Hematopoietic multipotent progenitor cell treated with erythropoietin and hydrocortisone succinate and interleukin-3 and kit ligand, for 8 days (in vitro differentiated cells): ENCODE measurements at places on chromosomes 4 and X.

- peak; percentile 77 for DNase-seq
Observed at GRCh38 chrX:47662144-47662657, 3.2 kb upstream of the UXT start.

DNA sequence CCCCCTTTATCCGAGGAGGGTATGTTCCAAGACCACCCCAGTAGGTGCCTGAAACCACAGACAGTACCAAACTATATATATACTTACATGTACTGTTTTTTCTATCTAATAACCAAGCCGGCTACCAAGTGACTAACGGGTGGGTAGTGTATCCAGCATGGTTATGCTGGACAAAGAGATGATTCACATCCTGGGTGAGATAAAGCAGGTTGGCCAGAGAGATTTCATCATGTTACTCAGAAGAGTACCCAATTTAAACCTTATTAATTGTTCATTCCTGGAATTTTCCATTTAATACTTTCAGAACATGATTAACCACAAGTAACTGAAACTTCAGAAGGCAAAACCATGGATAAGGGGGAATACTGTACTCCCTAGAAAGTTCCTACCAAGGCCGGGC lies 46.5 kb downstream of the RFC1 start:
- DNase-seq = peak; percentile 70

GRCh38 chr4:117134386-117134785 lies 49.0 kb upstream of the TRAM1L1 start:
- DNase-seq = peak; percentile 18

- no peak for DNase-seq
Observed at GRCh38 chr4:11791797-11792196, 363.1 kb upstream of the HS3ST1 start.

DNA sequence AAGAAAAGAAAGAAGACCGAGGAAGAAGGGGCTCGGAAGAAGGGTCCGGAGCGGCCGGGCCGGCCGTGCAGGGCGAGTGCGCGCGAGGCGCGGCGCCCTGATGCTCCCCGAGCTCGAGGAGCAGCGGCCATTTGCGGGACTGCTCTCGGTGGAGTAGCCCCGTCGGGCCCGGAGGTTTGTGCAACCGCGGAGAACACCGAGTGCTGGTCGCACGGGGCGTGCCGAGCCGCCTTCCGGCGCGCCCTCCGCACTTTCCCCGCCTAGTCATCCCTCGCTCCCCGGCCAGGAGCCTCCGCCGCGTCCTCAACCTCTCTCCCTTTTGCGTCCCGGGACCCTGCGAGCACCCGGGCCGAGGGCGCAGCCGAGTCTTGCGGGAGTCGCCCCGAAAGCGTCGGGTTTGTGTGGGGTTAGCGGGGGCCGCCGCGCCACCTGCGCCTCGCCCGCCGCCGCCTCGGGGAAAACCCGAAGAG lies 127.4 kb downstream of the LAS1L start:
- no peak for DNase-seq

DNA sequence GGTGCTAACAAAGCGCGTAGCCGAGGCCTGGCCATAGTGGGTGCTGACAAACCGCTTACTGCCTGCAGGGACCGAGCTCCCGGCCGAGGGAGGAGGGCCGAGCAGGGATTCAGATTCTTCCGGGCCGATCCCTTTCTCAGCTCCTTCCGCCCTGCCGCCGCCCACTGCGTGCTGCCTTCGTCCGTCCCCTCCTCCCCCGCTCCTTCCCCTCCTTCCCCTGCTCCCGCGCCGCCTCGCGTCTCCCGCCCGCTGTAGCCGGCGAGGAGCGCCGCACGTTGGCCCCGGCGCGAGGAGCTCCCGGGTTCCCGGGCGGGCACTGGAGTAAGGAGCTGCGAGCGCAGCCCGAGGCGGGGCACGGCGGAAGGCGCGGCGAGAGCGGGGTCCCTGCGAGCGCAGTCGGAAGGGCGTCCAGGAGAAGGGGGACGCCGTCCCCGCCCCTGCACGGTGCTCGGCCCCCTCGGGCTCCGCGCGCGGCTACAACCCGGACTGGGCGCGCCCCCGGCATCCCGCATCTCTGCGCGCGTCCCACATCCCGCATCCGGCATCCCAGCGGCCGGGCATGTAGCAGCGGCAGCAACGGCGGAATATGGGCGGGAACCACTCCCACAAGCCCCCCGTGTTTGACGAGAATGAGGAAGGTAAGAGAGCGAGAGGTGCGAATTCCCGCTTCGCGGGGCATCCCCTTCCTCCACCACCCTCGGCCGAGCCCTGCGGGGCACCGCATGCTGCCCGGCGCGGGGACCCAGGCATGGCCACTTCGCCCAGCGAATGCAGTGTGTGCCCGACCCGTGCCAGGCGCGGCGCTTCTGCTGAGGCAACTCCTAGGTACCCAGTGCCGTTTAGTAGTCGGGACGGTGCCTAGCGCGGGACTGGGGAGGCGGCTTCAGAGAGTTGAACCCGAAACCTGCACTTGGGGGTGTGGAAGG lies at the start of gene STK32B:
TSS of gene STK32B (plus strand) at position 203 of the 926 bp plus-strand sequence.
- DNase-seq = peak; percentile 46

GRCh38 chr4:176222149-176222548 lies 26.8 kb upstream of the SPATA4 start:
- DNase-seq = no peak

GRCh38 chr4:48175328-48175727 lies 41.3 kb upstream of the TXK start:
- no peak for DNase-seq
